MG63 (cell line): ENCODE measurements at places on chromosomes 2 and 18. TPM values are rescaled to one million over a fixed set of nuclear protein-coding genes. Genes with fewer than 3 reads are reported as not detected.

The ANKRD53 gene
- not detected in 2 replicates for total RNA-seq

The RAB6C gene
- not detected in 2 replicates for total RNA-seq

The CHRNG gene
- total RNA-seq = not detected in 2 replicates

The PLEKHH2 gene
- total RNA-seq = 0.44 and 1.2 TPM in 2 replicates
